ENCODE measurements at places on chromosomes 13 and 19.

DNA sequence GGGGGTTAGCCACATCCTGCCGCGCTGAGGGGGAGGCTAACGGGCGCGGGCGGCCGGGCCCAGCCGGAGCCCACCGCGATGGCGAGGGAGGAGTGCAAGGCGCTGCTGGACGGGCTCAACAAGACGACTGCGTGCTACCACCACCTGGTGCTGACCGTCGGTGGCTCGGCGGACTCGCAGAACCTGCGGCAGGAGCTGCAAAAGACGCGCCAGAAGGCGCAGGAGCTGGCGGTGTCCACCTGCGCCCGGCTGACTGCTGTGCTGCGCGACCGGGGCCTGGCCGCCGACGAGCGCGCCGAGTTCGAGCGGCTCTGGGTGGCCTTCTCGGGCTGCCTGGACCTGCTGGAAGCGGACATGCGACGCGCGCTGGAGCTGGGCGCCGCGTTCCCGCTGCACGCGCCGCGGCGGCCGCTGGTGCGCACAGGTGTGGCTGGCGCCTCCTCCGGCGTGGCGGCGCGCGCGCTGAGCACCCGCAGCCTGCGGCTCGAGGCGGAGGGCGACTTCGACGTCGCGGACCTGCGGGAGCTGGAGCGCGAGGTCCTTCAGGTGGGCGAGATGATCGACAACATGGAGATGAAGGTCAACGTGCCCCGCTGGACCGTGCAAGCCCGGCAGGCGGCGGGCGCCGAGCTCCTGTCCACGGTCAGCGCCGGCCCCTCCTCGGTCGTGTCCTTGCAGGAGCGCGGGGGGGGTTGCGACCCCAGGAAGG, 692 bp downstream of the RGS9BP start:
- DNase-seq, result no peak

- peak; percentile 49 for DNase-seq
Observed at GRCh38 chr13:45047394-45048310, 58.3 kb downstream of the GPALPP1 start.

DNA sequence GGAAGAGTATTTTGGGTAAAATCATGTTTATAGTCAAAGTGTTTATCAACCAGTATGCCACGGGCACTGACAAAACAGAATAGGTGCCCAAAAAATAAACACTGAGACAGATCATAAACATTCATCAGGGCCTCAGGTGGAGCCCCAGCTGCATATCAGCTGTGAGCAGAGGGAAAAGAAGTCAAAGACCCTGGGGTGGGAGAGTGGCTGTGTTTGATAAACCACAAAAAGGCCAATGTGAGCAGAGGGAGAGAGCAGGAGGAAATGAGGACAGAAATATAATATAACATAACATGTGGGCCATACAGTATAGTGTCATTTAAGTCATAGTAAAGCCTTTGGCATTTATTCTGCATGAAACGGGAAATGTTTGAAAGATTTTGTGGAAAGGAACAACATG, 10.0 kb upstream of the EPSTI1 start:
- DNase-seq, result no peak

DNA sequence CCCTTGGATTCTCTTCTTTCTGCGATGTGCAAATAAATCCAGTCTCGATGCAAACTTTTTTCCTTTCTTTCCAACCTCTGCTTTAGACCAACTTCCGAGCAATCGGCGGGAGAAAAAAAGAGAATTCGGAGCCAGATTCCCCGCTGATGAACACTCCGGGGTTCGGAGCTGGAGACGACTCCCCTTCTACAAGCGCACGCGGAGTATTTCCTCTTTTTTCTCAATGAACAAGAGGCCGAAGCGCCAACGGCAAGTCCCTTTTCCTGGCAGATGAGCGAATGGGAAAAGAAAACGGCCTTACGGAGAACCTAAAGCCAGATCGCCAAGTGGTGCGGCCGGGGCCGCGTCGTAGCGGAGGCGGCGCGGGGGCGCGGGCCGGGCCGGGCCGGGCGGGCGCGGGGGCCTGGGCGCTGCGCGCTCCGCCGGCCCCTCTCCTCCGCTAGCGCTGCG, 250 bp downstream of the SPRY2 start:
- peak; percentile 78 for DNase-seq

DNA sequence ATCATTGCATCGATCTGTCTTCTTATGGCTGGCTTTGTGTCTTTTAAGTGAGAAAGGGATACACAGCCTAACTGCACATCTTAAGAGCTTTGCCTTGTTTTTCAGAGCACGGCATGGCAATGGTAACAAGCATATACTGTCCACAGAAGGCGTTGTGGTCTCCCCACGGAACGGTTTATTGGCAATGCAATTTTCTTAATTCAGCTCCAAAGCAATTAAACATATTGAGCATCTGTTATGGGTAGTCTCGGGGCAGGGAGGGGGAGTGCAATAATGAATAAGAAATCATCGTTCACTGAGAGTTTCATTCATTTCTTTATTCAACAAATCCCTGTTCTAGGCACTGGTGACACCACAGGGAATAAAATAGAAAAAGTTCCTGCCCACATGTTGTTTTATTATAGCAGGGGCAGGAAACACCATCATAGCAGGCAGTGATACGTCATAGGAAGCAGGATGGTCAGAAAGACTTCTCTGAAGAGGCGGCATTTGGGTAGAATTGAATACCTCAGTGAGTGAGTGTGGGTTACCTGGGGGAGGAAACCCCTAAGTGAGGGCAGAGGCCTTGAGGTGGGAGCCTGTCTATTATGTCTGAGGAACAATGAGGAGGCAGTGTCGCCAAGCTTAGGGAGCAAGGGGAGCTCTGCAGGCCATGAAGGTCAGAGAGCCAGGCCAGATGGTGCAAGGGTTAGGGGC, 185.7 kb upstream of the KL start:
- no peak for DNase-seq

DNA sequence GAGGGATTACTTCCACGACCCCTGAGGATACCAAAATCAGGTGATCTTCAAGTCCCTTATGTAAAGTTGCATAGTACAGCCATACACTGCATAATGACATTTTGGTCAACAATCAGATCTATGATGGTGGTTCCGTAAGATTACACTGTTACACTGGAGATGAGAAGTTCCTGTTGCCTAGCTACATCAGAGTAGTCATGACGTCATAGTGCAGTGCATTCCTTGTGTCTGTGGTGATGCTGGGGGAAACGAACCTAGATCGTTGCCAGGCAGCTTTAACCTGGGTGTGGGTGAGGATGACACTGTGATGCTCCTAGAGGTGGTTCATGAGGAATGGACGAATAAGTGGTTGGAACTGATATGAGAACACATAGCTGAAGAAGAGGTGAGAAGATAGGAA, 9.1 kb downstream of the ZNF610 start:
- DNase-seq, result no peak

DNA sequence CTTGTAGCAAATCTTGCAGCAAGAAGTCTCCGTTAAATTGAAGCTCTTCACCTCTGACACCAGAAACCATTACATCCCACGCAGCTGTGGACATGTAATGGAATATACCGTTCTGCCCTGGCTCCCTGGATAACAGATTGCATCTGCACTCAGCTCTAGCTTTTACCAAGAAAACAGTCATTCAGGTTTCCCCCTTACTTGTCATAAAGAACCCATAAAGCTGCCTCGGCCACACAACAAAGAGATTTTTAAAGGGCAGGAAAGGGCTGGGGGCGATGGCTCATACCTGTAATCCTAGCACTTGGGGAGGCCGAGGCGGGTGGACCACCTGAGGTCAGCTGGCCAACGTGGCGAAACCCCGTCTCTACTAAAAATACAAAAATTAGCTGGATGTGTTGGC, 127.6 kb upstream of the RFC3 start:
- DNase-seq, result no peak

GRCh38 chr13:38530492-38530891, 156.4 kb upstream of the FREM2 start:
- no peak for DNase-seq

DNA sequence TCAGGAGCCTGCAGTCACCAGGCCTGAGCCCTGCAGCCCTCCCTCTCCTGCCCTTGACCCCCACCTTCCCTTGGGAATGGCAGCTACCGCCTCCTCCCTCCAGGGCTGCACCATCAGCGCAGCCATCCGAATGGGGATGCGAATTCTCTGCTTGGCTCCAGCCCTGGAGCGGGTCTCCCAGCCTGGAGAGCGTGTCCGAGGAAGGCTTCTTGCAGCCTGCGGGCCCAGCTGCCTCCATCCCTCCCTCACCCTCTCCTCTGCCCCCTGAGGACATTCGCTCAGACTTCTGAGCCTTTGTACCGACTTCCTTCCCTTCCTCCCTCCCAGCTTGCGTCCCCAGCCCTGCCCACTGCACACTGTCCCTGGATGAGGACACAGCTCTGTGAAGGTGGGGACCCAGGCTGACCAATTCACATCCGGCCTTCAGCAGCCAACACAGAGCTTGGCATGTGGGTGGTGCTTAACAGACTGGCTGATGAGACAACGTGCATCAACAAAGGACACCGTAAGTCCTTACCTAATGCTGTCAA, 6.0 kb upstream of the NKPD1 start:
- no peak for DNase-seq

DNA sequence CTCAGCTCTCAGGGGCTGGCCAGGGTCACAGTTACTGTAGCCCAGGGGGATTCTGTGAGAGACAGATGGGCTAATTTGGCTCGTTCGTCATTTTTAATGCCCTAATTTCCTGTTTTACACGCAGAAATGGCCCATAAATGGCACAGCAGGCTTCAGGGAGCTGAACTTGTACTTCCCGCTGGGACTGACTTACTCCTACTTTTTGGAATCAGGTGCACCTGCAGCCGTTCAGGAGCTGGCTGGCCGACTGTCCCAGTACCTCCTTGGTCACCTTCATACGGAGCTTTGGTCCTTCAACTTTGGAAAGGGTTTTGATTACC, 62.4 kb upstream of the URI1 start:
- DNase-seq, result no peak

GRCh38 chr19:34578173-34578572, 96.6 kb downstream of the WTIP start:
- DNase-seq, result no peak

GRCh38 chr19:5436106-5436947, 18.9 kb upstream of the ZNRF4 start:
- DNase-seq, result no peak

DNA sequence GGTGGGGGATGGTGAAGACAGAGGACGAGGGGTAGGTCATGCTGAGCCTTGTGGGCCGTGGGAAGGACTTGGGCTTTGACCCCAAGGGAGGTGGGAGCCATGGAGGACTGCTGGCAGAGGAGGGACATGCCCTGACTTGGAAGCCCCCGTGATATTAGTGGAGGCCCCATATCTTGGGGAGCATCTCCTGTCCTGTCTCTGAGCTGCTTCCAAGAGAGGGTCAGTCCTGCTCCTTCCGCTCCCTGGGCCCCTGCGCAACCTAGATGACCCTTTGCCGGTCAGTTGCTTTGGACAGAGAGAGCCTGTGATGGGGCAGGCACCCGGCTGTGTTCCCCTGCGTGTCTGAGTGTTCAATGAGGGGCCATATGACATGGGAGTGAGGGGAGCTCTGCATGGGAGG, 5.2 kb downstream of the TLE6 start:
- DNase-seq, result no peak

DNA sequence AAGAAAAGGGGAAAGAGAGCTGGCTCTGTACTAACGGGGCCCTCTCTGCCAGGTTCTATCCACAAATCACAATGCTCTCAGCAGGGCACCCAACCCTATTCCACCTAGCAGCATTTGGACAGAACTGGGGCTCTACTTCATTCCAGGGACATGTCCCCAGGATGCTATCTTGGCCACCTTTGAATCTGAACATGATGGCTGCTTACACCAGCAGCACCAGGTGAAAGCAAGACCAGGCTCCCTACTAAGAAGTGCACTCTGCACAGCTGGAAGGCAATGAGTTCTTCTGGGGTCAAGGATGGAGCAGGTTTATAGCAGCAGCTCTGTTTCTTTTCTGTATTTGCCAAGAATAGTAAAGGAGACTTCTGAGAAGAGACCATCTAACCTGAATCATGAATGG, 222.4 kb downstream of the DACH1 start:
- no peak for DNase-seq

DNA sequence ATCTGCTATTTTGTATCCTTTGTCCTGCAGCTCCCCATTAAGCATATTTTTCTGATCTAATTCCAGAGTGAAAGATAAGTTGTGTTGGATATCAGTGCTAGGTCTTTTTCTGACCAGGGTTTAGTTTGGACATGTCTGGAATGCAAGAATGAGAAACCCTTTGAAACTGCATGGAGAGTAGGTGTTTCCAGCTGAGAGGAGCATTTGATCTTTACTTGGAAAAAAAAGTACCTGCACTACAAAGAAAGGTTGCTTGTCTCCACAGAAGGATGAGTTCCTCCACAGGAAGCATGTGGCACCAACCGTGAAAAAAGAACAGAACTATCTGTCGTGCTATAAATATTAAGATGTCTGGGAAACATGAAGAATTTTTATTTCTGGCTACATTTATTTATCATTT, 36.6 kb upstream of the MED4 start:
- no peak for DNase-seq

DNA sequence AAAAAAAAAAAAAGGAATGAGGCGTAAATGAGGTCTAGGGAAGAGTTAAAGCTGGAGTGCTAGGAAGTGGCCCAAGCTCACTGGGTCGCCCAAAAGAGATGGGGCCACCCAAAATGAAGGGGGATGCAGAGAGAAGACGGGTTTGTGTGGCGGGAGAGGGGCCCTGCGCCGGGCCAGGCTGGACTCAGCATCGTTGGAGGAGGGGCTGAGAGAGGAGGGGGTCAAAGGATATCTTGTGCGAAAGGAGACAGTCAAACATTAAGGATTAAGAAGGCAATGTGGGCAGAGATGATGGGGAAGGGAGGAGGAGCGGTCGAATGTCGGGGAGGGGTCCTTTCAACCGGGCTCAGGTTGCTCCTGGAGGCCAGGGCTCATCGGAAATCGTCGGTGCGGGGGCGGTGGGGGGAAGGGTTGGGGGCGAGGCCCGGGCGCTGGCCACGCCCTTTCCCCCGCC, 825 bp upstream of the CARM1 start:
- no peak for DNase-seq

DNA sequence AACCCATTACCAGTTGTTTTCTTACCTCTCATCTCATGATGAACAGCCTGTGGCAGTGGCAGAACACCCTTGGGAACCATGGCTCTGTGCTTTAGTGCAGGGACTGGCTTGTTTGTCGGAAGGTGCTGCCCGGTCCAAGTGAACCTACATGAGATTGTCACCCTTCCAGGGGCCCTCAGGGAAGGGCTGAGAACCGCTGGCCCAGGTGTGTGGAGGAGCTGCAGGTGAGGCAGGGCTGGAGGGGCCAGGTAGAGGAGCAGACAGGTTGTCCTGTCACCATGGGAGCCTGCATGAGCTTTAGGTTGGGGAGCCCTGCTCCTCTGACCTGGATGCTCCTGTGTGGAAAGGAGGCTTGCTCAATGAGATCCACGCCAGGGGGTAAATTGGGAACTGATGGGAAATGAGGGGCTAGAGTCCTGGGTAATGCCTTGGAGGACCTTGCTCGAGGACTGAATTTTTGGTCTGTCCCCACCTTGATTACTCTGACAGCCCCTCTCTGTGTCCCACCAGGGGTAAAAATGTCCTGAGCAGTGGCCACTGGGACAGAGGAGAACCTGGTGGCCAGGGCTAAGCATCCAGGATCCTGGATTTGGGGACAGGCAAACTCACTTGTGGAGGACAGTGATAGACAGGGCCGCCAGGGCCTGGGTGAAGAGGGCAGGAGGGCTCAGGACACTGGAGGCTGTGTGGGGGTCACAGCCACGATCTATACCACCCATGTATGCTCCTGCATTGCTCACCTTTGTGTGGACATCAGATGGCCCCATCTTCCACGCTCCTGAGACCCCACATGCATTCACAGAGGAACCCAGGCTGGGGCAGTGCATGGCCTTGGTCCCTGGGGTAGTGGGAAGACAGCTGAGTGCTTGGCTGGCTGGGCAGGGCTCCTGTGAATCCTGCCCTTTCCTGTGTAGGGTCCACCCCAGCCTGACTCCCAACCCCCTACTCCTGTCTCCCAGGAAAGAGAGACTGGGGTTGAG, 24.1 kb upstream of the CEACAM1 start:
- DNase-seq, result no peak
